ENCODE measurements at places on chromosomes 16 and 17.

DNA sequence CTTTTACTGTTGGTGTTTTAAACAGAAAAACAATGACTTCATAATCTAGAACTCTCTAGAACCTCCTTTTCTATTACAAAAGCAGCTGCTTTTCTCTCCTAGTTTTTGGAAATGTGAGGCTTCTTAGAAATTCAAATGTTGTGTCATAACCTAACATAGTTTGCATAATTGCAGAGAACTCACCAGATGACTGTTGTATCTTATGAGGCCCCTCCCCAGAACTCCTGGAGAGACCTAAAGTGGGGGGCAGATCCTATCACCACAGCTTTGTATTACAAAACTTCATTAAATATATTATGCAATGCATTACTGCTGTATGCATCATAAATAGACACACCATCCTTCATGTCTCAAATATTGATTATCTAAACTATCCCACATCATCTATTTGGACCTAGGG lies 538.7 kb upstream of the HSBP1 start:
- no peak for DNase-seq

DNA sequence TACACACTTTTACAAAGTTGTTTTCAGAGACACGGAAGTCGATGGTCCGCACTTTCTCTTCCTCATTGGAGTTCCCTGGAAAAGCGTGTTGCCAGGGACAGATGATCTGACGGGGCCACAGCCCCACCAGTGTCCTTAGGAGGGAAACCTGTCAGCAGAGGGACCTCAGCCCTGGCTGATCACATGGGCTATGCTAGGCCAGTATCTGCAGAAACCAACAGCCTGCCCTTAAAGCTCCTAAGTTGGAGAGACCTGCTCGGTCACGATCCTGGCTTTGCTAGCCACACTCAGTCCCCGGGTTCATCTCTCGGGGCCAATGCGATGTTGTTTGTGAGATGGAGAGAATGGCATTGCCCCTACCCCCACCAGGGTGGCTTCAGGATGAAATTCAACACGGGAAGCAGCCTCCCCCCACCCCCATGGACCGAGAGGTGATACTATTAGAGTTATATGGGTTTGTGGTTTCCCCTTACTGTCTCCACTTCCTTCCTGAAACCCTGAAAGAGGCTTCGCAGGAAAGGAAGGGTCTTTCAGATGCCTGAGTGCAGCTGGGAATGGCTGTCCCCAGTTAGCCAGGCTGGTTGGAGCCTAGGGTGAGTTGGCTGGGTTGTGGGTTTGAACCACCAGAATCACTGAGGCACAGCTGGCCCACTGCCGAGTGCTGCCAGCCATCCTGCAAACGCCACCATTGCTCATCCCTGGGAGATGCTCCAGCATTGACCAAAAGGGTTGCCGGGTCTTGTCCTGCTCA lies 16.6 kb downstream of the RMI2 start:
- peak; percentile 23 for DNase-seq

- DNase-seq: no peak
Observed at GRCh38 chr16:23683487-23683886, 4.8 kb downstream of the PLK1 start.

- DNase-seq: peak; percentile 58
Observed at GRCh38 chr17:15479703-15480102, 12.3 kb upstream of the CDRT4 start.

GRCh38 chr17:78689029-78689428 lies 93.0 kb downstream of the CYTH1 start:
- no peak for DNase-seq

- peak; percentile 42 for DNase-seq
Observed at GRCh38 chr17:62671553-62671952, 44.1 kb downstream of the MRC2 start.

GRCh38 chr17:3852561-3852960 lies 6.5 kb upstream of the NCBP3 start:
- DNase-seq: no peak

GRCh38 chr17:60416368-60416925 lies 5.8 kb upstream of the CHCT1 start:
- DNase-seq: no peak

GRCh38 chr16:85733839-85734170 lies 17.1 kb downstream of the C16orf74 start:
- DNase-seq: no peak

DNA sequence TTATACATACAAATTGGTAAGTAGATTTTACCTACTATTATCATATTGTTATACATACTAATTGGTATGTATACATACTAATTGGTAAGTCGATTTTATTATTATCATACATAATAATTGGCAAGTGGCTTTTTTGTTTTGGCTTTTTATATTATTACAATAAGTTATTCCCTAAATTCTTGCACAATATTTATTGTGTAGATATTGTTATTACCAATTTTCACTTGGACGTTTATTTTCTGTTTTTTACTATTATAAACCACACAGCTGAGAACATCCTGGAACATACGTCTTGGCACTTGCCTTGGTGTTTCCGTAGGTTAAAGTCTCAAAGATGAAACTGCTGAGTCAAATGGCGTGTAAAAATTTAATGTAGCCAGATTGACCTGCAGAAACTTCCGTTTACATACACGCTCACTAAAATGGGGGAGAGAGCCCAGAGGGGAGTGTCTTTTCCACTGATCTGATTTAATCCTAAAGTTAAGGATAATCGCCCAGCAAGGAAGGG lies 18.9 kb downstream of the GNGT2 start:
- no peak for DNase-seq

DNA sequence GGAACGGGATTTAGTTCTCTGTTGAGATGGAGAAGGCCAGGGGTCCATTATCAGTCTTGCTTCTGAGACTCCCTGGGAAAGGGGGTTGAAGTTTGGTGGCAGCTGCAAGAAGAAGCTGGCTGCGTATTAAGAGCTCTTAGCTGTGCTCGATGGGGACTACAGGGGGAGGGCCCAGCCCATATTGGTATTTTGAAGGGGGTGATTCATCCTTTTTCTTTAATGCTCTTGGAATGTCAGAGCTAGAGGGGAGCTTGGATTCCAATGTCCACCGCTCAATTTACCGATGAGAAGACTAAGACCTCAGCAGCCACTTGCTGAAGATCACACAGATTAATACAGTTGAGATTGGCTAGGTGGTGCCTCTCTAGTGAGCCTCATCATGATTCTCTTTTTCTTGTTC lies 5.0 kb downstream of the NOG start:
- peak; percentile 67 for DNase-seq

DNA sequence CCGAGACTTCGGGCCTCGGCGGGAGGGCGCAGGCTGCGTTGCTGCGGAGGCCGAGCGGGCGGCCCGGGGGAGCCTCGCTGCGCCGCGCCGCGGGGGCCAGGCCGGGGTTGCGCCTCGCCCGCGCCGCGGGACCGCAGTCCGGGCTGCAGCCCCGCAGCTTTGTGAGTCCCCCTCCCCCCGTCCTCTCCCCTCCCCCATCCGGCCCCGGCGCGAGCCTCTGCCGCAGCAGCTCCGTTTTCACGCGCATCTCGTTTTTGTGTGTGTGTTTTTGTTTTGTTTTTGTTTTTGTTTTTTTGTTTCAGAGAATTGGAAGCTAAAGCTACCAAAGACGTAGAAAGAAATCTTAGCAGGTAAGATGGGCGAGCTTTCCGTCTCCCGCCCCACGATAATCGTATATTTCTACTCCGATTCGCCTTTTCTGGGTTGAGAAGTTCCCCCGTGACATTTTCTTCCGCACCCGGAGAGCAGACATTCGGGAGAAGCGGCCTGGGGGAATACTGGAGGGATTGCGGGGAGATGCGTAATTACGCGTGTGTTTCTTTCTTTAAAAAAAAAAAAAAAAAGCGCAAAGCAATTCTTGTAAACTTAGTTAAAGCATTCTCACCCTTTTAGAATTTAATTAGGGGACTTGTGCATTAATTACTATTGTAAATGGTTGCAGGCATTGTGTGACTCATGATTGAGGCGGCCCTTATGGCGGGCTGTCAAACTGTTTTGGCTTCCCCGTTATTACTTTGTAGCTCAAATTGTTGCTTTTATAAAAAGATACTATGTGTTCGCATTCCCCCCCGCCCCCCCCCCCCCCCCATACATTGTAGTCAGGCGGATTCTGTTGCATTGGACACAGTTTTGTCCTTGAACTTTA lies 732 bp downstream of the TNRC6A start:
- no peak for DNase-seq

DNA sequence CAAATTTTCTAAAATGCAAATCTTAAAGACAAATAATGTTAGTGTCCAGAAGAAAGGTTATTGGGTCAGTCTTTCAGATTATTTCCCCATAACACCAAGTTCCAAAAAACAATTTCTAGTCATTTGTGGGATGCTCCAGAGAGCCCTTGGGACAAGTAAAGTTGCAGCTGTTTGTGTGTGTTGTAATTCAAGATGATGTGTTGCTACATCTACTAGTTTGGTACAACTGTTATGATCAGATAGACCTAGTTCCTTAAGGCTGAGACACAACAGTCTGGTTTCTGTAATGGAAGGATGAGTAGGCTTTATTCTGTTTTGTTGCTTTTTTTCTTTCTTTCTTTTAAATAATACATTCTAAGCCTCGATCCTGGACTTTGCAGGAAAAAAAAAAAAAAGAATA lies 41.9 kb downstream of the PIGL start:
- DNase-seq: no peak

DNA sequence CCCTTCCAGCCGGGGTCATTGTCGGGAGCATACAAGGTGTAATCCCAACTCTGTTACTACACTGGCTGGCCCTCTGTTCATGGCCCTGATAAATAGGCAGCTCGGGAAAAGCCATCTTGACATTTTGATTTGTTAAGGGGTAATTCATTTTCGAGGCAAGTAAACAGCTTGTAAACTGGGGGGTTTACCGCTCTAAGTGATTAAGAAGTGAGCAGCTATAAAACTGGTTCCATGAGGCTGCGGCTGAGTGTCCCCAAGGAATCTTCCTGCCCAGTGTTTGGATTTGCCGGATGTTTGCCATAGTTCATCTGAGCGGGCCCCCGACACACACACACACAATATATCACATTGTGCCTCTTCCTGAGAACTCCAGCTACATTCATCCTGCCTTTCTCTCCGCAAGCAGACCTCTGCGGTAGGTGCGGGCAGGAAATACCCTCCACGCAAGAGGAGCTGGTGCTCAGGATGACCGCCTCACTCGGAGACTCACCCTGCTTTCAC lies 92.2 kb downstream of the SOCS1 start:
- DNase-seq: no peak

DNA sequence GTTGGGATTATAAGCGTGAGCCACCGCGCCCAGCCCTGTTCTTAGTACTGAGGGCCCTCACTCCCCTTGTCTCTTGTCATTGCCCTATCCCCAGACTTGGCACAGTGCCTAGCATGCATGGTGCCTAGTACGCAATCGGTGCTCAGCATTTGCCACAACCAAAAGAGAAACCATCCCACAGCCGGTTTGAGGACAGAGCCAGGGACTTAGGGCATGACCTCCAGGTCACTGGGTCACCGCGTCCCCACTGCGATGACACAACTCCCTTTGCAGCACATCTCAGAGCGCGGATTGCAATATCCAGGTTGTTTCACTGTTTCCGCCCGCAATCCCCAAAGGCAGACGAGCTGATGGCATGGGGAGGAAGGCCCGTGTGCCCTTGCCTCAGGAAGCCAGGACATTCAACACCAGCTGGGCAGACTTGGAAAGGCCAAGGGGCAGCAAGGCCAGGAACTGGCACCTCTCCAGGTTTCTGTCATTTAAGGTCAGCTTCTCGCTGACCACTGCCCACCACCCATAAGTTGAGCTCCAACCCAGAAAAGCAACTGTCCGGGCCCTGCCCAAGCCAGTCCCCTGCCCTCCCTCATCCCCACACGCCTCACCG lies 274.5 kb downstream of the MRTFB start:
- DNase-seq: no peak

- no peak for DNase-seq
Observed at GRCh38 chr17:83195330-83196023, 116.1 kb downstream of the METRNL start.

DNA sequence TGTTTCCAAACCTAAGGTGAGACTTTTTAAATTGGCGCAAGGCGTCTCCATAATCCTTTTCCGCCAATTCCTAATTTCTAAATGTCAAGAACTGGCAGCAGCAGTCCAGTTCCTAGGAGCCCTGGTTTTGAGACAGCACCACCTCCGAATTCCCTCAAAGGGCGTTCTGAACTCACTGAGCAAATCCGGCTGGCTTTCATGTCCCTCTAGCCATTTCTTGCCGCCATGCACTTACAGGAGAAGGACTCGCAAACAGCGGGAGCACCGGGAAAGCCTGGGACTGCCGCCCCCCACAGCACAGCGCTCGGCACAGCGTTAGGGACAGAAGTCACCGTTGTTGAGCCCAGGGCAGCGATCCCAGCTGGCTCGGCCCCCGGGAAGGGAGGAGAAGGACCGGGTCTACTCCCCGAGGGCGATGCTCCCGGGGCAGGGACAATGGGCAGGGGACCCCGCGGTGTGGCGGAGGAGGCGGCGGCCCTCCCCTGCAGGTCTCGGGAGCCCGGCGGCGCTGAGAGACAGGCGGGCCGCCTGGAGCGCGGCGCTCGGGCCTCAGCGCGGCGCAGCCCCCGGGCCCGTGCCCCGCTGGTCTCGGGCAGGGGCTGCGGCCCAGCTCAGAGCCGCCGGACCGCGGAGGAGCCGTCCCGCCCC lies 545 bp downstream of the ARHGAP17 start:
- DNase-seq: peak; percentile 50

DNA sequence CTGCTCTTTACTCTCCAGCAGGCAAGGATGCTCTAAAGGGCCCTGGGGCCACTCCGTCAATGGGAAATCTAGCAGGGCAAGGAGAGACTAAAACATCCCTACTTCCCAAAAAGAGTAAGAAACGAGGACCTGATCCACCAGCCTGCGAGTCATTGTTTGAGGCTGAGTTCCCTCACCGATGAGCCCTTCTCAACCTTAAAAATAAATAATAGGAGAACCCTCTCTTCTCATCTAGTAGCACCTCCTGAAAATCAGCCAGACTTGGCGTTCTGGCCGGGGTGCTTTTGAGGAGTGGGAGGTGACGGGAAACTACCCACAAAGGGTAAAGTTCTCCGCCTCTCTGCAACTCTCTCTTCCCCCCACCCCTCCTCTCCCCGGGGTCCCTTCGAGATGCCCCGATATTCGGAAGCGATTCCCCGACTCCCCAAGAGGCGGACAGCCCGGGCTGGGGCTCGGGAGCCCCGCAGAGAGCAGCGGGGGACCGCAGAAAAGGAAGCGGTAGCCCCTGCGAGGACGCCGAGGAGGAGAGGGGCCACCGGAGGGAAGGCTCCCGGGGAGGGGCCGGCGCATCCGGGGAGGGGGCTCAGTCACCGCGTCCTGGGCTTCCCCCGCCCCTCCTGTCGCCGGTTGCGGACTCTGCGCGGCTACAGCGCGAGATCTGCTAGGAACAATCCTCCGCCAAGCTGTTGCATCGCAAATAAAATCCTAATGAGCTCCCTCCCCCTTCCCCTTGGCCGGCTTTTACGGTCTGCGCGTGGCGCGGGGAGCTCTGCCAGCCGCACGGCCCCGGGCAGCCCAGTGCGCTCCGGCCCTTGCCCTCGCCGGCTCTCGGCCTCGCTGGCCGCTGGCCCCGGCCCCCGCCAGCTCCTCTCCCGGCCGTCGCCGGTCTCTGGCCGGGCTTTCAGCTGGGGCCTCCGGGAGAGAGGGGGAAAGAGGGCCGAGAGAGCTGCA lies 1.3 kb downstream of the HOXB9 start:
- DNase-seq: peak; percentile 47
